ENCODE measurements at places on chromosomes 1 and 21. TPM values are rescaled to one million over a fixed set of nuclear protein-coding genes. Genes with fewer than 3 reads are reported as not detected.

S100A9 gene
- polyA plus RNA-seq: not detected

FMN2 gene
- 14.6 TPM for polyA plus RNA-seq

LZIC gene
- 9.1 TPM for polyA plus RNA-seq

TSTD1 gene
- 0.26 TPM for polyA plus RNA-seq

DUSP12 gene
- 28.1 TPM for polyA plus RNA-seq

ANKRD34A gene
- polyA plus RNA-seq: 1.4 TPM

SUSD4 gene
- polyA plus RNA-seq: 0.32 TPM

ERG gene
- not detected for polyA plus RNA-seq

DNA sequence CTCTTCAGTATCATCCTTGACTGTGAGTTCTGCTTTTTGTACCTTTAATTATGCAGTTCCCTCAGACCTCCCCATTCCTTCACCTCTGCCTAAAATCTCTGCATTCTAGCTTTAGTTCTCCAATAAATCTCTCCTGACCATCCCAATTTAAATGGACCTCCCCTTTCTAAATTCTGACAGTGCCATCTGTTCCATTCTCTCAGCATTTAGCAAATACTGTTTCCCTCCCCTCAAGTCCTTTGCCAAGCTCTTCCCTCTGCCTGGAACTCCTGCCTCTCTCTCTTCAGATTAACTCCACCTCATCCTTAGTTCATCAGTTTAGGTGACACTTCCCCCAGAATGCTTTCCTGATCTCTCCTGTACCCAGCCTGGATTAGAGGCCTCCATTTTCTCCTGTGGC, 54.0 kb upstream of the JUN start:
- no peak for DNase-seq

- no peak for DNase-seq
These were observed 38.6 kb upstream of the POFUT2 start for GRCh38 chr21:45326169-45326851.

DNA sequence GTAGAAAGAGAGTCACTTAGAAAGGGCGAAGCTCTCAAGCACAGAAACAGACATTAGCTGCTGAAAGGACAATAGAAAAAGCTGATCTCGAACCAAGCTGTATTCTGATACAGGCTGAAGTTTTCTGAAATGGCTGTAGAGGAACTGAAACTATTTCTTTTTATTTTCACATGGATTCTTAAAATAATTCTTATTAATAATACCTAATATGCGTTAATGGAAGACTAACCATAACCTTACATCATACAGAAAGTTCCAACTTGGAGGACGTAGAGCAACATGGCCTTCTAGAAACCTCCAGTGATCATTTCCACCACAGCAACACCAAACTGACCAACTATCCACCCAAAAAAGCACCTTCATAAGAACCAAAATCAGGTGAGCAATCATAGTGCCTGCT, 52.8 kb upstream of the ACADM start:
- DNase-seq: no peak

DNA sequence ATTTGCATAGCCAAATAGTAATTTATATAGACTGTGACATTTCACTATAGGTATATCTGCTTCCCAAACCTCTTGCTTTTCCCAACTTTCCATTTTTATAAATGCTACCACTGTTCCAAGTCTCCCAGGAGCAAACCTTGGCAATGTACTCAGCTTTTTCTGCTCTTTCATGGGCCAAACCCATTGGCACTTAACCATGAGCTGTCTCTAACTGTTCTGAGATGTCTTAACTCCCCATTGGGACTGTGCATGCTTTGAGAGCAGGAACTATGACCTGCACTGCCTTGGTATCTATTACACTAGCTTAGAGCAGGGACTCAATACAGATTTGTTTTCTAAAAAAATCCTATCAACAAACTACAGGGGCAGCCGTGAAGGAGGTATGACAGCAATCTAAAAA, 22.5 kb upstream of the KHDRBS1 start:
- no peak for DNase-seq

GRCh38 chr1:106722466-106722865, 334.0 kb upstream of the PRMT6 start:
- no peak for DNase-seq

DNA sequence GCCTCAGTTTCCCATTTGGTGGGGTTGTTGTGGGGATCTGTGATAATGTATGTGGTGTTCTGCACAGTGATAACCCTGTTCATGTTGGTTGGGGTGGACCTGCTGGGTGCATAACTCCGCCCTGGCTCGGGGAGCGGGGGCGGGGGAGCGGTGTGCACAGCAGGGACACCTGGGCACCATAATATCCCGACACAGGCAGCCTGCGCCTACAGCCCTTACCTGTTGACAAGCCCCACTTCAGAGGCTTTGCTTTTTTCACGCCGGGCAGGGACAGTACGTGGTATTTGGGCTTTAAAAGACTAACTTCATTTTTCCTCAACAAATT, 48.0 kb upstream of the ACOT11 start:
- DNase-seq: no peak

DNA sequence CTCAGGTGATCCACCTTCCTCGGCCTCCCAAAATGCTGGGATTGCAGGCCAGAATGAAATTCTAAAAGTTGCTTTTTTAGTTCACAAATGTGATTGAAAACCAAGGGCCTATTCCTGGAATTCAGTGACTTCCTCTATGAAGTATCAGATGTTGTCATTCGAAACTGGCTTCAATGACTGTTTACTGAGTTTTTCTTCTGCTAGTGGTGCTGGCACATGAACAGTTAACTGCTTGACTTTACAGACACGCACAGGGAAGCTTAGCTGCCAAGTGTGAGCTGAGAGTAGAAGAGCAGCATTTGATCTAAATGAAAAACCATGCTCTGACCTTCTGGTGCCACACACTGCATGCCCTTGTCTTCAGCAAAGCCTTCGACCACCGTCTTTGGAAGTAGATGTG, 32.8 kb upstream of the AJAP1 start:
- no peak for DNase-seq

- DNase-seq: no peak
These were observed 4.9 kb downstream of the GBP1 start for GRCh38 chr1:89060091-89060490.

- DNase-seq: no peak
These were observed 9.2 kb downstream of the MRPS21 start for GRCh38 chr1:150302902-150303301.

GRCh38 chr1:219806020-219806419, 122.3 kb downstream of the SLC30A10 start:
- no peak for DNase-seq

DNA sequence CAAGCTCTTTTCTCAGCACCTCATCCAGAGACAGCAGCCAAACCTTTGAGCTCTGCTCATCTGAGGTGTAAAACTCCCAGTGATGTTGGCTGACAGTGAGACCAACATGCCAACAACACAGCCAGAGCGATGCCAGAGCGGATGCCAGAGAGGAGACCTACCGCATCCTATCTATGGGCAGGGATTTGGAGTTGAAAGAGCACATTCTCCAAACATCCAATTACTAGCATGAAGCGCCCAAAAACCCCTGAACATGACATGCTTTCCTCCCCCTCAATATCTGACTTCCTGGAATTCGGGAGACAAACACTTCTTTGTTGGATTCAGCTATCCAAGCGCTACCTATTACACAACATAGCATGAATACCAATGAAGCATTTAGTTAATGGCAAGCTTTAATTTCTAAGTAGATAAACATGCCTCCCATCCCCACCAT, 23.1 kb upstream of the PAXBP1 start:
- no peak for DNase-seq

DNA sequence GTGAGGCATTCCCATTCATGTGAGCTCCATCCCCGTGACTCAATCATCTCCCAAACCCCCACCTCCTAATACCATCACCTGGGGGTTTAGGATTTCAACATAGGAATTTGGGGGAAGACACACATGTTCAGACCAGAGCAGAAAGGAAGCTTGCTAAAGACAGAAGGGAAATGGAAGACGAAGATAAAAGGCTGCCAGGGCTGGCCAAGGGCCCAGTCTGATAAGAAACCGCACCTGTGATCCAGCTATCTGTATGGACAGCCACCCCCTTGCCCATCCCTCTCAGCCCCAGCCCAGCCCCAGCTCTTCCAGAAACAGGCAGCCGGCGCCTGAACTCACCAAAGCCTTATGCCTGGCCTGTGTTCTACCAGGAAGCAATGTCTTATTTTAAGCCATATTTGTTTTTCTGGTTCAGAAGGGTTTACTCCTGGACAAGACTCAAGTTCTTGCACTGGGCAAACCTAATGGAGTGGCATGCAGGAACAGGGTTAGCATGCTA, 198.4 kb upstream of the VAMP3 start:
- DNase-seq: no peak

- no peak for DNase-seq
These were observed 73.2 kb upstream of the TRABD2B start for GRCh38 chr1:48070396-48070750.

DNA sequence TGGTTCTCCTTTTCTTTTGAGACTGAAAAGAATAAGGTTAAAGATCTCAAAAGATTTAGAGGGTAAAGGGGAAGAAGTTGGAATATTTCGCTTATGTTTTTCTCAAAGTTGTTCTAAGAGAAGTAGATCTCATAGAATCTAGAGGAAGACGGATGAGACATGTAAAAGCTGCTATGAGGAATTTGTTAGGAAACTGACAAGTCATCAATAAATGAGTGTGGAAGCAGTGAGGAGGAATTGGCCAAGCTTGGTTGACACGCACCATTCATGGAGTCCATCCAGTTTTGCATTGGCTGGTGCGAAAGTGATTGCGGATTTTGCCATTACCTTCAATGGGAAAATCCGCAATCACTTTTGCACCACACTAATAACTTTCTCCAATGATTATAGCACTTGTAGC, 20.0 kb downstream of the SLAMF6 start:
- no peak for DNase-seq

DNA sequence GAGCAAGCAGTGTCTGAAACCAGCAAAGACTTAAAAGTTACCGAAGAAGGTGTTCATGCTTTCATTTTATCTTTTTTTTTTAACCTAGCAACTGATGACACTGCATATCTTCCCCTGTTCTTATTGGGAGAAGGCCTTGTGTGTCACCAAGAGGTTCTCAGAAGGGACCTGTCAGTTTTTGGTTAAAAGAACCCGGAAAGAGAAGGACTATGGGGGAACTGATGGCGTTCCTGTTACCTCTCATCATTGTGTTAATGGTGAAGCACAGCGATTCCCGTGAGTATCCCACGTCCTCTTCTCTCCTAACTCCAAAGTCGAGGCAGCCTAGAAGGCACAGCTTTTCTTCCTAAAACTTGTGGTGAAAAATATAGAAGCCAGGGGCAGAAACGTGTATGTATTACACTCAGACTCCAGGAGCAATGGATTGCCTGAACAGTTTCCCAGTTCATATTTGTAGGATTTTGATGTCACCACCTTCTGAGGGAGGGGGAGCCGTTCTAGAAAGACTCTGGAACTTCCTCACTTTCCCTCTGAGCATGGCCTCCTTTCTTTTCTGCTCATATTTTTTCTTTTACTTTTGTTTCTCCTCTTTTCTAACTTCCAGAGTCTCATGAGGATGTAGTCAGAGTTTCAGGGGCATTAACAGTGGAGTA, at the start of gene MR1:
Gene MR1 (plus strand): TSS at position 185 of the 653 bp plus-strand sequence. CDS start 25 bp downstream, at position 210.
- DNase-seq: peak; percentile 83

- peak; percentile 16 for DNase-seq
These were observed 49.7 kb downstream of the MDM4 start for GRCh38 chr1:204565617-204566582.

DNA sequence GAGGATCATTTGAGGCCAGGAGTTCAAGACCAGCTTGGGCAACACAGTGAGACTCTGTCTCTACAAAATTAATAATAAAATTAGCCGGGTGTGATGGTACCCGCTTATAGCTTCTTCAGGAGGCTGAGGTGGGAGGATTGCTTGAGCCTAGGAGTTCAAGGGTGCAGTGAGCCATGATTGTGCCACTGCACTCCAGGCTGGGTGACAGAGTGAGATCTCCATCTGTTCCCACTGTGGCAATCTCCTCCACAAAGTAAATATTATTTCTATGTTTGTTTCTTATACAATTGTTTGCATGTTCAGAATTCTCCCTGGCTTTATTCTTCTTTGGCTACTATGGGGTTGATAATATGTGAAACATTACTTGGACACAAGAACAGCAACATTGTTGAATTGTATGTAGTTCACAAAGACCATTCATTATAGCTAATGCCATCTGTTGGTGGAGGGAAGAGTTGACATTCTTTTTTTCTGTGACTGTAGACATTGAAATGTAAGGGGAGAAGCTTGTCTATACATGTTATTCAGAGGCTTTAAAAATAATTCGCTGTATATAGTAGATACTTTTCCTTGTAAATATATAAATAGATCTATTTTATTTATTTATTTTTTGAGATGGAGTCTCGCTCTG, 47.8 kb upstream of the SRSF10 start:
- DNase-seq: no peak

DNA sequence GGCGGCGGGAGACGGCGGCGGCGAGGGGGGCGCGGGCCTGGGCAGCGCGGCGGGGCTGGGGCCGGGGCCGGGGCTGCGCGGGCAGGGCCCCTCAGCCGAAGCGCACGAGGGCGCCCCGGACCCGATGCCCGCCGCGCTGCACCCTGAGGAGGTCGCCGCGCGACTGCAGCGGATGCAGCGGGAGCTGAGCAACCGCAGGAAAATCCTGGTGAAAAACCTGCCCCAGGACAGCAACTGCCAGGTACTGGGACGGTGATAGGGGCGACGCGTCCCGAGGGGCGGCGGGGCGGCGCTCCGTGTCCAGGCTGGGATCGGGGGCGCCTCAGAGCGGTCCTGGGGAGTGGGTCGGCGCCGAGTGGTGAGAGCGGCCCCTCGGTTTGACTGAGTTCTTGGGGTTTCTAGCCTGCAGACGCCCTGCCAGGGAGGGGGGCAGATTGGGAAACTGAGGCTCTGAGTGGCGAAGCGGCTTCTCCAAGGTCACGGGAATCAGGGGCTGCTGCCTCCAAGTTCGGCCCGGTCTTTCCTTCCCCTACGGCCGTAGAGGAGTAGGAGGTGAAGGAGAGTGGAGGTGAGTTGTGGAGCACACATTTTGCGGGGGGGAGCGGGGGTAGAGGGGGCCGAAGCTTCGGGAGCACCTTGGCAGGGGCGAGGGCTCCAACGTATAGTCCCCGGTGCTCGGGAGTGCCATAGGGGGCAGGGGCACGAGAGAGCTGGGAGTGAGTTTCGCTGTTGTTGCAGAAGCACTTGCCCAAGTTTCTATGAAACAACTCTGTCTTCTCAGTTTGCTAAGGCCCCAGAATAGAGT, 508 bp downstream of the RAVER2 start:
- DNase-seq: no peak

DNA sequence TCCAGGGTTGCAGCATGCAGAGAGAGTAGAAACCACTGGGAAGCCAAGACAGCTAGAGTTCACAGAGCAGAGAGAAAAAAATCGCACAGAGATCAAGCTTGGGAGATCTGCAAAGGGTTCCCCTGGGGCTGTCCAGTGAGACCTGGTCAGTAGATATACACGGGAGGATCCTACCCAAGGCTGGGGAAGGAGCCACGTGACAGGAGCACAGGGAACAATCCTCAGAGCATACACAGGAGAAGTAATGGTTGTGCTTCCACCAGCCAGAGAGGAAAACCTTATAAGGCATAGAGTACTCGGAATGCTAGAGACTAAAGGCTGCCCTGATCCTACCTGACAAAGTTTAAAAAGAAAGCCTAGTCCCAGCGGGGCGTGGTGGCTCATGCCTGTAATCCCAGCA, 53.9 kb downstream of the GABPA start:
- DNase-seq: no peak

- DNase-seq: no peak
These were observed 117.5 kb downstream of the C1orf21 start for GRCh38 chr1:184504040-184504954.

GRCh38 chr1:12552951-12553921, 64.8 kb downstream of the DHRS3 start:
- no peak for DNase-seq

GRCh38 chr1:31073044-31073443, 7.5 kb upstream of the PUM1 start:
- no peak for DNase-seq

- DNase-seq: peak; percentile 16
These were observed 118.1 kb downstream of the SPSB1 start for GRCh38 chr1:9410737-9411297.

GRCh38 chr1:193633991-193634390, 447.6 kb upstream of the B3GALT2 start:
- no peak for DNase-seq
